ENCODE measurements at places on chromosomes 11 and 22.

- DNase-seq, result no peak
Observed at GRCh38 chr11:57586711-57587245, 10.7 kb upstream of the SERPING1 start.

DNA sequence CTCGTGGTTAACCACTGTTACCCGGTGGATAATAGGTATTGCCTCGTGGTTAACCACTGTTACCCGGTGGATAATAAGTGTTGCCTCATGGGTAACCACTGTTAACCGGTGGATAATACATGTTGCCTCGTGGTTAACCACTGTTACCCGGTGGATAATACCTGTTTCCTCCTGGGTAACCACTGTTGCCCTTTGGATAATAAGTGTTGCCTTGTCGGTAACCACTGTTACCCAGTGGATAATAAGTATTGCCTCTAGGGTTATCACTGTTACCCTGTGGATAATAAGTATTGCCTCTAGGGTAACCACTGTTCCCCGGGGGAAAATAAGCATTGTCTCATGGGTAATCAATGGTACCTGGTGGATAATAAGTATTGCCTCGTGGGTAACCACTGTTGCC lies 15.0 kb upstream of the NXPE4 start:
- no peak for DNase-seq

- no peak for DNase-seq
Observed at GRCh38 chr11:120486138-120486537, 25.4 kb upstream of the GRIK4 start.

GRCh38 chr11:116065986-116066385 lies 561.8 kb upstream of the CADM1 start:
- DNase-seq, result no peak

- DNase-seq, result no peak
Observed at GRCh38 chr11:69593851-69594250, 47.1 kb upstream of the CCND1 start.

GRCh38 chr11:1502954-1503707 lies 16.6 kb upstream of the MOB2 start:
- DNase-seq, result no peak

DNA sequence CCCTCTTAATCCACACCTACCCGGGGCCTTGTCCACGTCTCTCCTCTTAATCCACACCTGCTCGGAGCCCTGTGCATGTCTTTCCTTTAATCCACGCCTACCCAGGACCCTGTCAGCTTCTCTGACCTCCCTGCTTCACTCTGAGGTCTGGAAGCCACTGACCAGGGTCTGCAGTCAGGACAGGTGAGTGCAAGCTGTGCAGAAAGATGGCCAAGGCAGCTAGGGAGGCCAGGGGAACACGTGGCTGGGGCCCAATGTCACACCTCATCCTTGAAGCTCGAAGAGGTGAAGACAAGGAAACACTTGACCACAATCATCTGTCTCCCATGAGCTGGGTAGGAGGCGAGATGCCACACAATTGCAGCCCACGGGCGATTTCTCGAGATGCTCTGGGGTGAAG lies 1516.9 kb downstream of the BRD1 start:
- no peak for DNase-seq

GRCh38 chr22:25757686-25758085 lies 15.7 kb downstream of the MYO18B start:
- DNase-seq, result no peak

GRCh38 chr11:112265659-112266409 lies 5.2 kb upstream of the PLET1 start:
- no peak for DNase-seq

DNA sequence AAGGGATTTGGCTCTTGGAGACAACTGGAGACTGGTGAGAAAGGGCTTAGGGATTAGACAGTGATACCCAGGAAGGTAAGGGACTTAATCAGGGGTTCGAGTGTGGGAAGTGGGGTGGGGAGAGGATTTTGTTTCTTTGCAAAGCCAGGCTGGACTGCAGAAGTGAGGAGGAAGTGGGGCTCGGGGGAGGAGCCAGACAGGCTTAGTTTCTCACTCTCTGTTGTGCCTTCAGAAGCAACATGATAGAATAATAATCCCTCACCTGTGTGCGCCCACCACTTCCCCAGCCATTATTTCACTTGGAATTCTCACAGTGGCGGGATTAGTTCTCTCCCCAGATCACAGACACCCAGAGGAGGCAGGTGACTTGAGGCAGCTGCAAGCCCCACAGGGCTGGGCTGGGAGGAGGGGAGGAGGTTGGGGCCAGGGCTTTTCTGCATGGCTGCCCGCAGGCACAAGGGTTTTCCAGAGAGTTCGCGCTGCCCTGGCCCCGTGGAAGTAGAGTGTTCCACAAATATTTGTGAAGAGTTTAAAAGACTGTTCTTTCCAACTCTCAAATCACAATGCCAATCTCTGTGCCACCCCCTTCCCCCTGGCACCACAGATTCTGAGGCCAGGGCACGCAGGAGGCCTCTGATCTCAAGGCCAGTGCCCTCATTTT lies 4.0 kb upstream of the SEC14L2 start:
- no peak for DNase-seq

All from COLO829 (cell line).